ENCODE measurements at places on chromosomes 2 and 18.

GRCh38 chr2:150620855-150621254, 133.4 kb upstream of the RND3 start:
- no peaks in the 10 kb centered on the region for H3K36me3 ChIP-seq
- no peak overlapping the region for H3K4me3 ChIP-seq
- no peaks in the 10 kb centered on the region for H3K4me1 ChIP-seq
- H3K27ac ChIP-seq: no peak overlapping the region
- DNase-seq: no peak

DNA sequence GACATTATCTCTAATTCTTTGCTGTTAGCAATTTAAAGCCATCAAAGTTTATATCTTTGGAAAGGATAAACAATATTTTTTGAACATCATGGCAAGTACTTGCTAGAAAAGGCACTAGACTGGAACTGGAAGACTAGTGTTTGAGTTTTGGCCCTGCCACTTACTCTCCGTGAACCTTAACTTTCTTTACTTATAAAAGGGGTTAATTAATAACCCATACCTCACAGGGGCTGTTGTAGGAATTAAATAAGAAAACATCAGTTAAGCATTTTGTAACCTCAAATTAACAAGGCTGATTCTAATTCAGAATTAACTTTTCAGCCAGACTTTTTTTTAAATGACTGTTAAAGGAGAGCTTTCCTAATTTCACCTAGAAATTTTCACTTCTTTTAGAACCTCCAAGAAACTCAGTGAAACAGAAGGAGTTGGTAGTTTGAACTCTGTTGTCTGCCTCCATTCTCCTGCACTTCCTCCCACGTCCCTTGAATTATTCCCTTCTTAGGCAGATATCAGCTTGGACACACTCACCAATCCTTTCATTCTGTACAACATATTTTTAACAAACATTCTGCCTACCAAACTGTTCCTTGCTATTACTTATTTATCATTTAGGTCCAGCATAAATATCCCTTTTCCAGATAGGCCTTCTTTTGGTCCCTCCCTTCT, 79.5 kb downstream of the COX7A2L start:
- H3K27ac ChIP-seq: no peak overlapping the region
- no peak for DNase-seq
- H3K4me1 ChIP-seq: peaks cover 6% of the 10 kb centered on the region
- no peak overlapping the region for H3K4me3 ChIP-seq
- no peaks in the 10 kb centered on the region for H3K27me3 ChIP-seq

- no peaks in the 10 kb centered on the region for H3K36me3 ChIP-seq
- H3K4me1 ChIP-seq: peaks cover 9% of the 10 kb centered on the region
- H3K27ac ChIP-seq: no peak overlapping the region
Measured at GRCh38 chr2:231565887-231566594, 26.6 kb upstream of the TEX44 start.

DNA sequence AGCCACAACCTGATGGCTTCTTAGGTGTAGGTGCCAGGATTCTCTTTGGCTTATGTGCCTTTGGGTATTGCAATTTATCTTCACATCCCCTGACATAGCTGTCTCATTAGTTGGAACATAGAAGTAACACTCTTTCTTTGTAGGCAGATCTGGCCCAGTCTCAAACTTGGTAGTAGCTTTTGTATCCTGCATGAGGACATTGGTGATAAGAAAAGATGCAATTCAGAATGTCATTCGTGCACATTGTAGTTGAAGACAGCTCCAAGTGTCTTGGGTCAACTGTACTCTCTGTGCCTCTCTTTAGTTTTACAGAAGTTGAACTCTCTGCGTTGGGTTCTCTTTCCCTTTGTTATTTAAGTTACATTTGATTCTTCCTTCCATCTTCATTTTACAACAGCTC, 69.6 kb upstream of the BCL11A start:
- H3K4me1 ChIP-seq: no peaks in the 10 kb centered on the region
- H3K36me3 ChIP-seq: no peaks in the 10 kb centered on the region
- H3K27ac ChIP-seq: no peak overlapping the region
- peaks cover 21% of the 10 kb centered on the region for H3K27me3 ChIP-seq

GRCh38 chr2:132479155-132479554, 62.5 kb downstream of the GPR39 start:
- H3K27ac ChIP-seq: no peak overlapping the region
- no peaks in the 10 kb centered on the region for H3K27me3 ChIP-seq
- no peak overlapping the region for H3K4me3 ChIP-seq
- H3K36me3 ChIP-seq: no peaks in the 10 kb centered on the region
- DNase-seq: no peak
- no peaks in the 10 kb centered on the region for H3K4me1 ChIP-seq

GRCh38 chr2:159922563-159922962, 124.6 kb upstream of the CD302 start:
- H3K27ac ChIP-seq: no peak overlapping the region
- H3K4me1 ChIP-seq: peaks cover 10% of the 10 kb centered on the region
- no peaks in the 10 kb centered on the region for H3K36me3 ChIP-seq
- H3K27me3 ChIP-seq: peaks cover 12% of the 10 kb centered on the region

DNA sequence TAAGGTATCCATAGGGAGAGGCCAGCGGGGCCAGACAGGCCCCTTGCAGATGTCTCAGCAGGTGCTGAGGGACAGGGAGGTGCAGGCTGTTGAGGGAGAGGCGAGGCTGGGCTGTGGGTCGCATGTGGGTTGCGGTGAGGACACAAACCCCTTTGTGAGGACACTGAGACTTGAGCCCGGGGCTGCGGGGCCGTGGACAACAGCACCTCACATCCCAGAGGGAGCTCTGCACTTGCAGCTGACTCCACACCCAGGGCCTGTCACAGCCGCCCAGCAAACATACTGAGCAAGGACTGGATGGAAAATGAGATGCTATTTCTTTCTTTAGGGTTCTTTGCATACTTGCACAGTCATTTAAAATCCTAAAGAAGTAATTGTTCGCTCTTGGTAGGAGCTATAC, 95.3 kb upstream of the NFATC1 start:
- no peak for DNase-seq
- no peaks in the 10 kb centered on the region for H3K27me3 ChIP-seq
- no peak overlapping the region for H3K27ac ChIP-seq
- no peak overlapping the region for H3K4me3 ChIP-seq

GRCh38 chr2:47695800-47696477, 87.0 kb upstream of the MSH6 start:
- H3K4me1 ChIP-seq: no peaks in the 10 kb centered on the region
- no peak overlapping the region for H3K4me3 ChIP-seq
- no peak overlapping the region for H3K27ac ChIP-seq
- no peak for DNase-seq

DNA sequence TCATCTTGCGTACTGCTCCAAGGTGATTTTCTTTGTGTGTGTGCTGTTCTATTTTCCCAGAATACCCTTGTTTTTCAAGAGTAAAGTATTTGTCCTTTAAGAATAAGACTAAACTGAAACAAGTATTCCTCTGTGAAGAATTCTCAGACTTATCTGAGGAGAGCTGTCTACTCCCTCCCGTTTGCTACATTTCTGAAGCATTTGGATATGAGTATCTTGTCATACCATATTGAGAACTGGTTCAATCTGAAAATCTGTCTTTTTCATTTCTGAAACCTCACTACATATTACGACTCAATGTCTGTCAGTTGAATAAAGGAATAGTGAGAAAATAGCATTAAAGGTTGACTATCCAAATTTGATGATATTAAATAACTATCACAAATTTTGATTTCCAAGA, 159.4 kb downstream of the PMAIP1 start:
- no peaks in the 10 kb centered on the region for H3K36me3 ChIP-seq
- H3K4me1 ChIP-seq: no peaks in the 10 kb centered on the region
- no peak for DNase-seq
- no peak overlapping the region for H3K27ac ChIP-seq
